Suprapubic skin (tissue), 4 donors: ENCODE measurements at places on chromosomes 7 and 10.

DNA sequence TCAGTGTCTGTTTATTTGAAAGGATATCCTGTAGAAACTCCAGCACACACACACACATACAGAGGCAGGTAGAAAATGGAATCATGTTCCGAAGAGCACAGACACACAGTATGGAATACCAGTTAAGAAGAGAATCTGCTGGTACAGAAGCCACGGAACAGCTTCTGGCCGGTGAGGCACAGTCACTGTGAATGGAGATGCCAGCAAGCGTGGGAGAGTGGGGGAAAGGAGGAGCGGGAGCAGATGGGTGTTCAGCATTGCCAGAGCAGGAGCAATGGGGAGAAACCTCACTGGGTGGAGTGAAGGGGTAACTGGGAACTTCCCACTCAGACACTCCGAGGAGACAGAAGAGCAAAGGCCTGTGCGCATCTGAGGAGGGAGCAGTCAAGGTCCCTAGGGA is 9.5 kb upstream of the IMPDH1 start:
- DNase-seq = no peak

- DNase-seq = no peak
Observed at GRCh38 chr10:99984211-99985034, 25.3 kb downstream of the DNMBP start.

DNA sequence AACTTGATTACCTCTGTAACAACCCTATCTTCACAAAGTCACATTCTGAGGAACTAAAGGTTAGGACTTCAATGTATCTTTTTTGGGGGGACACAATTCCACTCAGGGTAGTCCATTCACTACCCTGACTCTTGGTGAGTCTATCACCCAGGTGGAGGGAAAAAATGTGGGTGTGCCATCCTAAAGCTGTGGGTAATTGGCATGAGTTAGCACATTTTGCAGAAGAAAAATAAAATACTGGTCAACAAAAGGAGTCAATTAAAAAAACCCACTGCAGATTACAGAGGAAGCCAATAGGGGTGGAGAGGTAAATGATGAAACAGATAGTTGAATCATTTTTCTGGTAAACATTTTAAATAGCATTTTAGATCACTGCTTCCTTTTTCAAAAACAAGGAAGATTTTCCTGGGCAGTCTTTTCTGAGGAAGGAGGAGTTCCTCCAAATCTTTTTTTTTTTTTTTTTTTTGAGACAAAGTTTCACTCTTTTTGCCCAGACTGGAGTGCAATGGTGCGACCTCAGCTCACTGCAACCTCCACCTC is 5.1 kb upstream of the BLVRA start:
- no peak for DNase-seq

- DNase-seq = no peak
Observed at GRCh38 chr7:82965088-82966036, 197.3 kb downstream of the PCLO start.

- no peak for DNase-seq
Observed at GRCh38 chr7:39967406-39968161, 17.5 kb downstream of the CDK13 start.

GRCh38 chr10:59006511-59007306 is 169.7 kb upstream of the PHYHIPL start:
- DNase-seq = no peak

DNA sequence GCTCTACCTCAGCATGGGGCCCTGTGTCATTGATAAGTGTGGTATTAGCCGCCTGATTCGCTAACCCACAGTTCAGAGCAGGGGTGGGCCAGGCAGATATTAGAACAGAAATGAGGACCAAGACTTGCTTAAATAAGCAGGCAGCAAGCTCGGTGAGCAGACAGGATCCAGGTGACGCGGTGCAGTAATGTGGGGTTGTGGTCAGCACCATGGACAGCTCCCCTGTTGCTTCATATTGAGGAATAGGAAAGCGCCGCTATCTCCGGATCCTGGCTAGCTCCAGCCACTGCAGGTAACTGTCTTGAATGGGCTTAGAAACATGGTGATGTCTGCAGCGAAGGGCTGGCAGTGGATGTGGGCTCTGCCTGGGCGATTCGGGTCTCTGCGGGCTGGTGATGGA is 51.3 kb upstream of the GPR26 start:
- no peak for DNase-seq

DNA sequence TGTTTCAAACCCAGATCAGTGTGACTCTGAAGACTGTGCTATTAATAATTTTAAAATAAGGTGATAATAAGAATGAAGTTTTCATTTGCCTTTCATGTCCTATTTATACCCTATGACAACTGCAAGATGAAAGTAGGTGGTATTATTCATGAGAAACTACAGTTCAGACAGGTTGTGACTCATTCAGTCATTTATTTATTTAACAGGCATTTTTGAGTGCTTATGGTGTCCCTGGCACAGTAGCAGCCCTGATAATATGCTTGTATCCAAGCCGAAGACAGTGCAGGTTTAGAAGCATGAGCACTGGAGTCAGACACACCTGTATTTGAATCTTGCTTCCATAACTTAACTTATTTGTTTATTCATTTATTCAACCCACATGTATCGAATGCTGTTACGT is 87.1 kb downstream of the FZD1 start:
- no peak for DNase-seq

DNA sequence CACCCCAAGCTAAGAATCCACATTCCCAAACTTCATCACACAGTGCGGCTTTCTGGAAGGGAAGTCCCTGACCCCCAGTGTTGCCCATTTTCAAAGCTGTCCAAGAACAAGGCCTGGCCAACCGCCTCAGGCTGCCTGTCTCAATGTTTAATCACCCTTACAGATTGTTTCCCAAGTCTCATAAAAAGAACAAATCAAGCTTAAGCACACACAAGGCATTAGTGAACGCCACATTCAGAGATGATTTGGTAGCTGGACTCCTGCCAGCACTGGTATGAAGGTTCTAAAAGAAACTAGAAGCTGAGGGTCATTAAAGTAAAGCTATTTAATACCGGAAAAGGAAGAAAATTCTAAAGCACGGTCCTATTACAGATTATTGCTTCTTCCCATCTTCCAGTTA is 35.6 kb downstream of the C10orf90 start:
- DNase-seq = no peak
